ENCODE measurements at places on chromosomes 6 and 20.

DNA sequence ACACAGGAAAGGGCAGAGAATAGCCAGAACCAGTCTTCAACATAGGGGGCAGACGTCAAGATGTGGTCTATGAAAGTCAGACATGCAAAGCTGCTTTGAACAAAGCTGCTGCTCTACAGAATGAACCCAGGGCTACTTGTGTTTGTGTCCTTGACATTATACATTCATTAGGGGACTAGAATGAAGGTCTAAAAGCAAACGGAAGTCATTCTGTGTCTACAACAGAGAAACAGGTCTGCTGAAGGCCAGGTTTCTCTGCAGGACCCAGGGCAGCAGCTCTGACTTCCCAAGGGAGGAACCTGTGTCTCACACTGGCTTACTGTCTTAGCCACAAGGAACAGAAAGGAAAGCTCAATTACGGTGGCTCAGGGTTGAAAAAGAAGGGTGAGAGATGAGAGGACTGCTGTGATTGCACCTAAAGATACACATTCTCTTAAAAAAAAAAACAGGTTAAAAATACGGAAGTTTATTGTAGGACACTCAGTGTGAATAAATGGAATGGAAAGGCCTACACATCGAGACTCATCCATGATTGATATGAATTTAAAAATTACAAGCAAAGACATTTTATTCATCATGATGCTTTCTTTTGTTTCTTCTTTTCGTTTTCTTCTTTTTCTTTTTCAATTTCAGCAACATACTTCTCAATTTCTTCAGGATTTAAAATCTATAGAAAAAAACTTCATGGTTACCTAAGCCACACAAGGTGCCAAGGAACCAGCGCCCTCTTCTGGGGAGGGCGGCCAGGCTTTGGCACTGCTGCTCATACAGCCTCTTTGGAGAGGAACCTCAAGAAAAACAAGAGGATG lies 6.7 kb downstream of the PSMA7 start:
- DNase-seq, result peak; percentile 70

GRCh38 chr6:138455746-138456400 lies 43.4 kb downstream of the NHSL1 start:
- no peak for DNase-seq

DNA sequence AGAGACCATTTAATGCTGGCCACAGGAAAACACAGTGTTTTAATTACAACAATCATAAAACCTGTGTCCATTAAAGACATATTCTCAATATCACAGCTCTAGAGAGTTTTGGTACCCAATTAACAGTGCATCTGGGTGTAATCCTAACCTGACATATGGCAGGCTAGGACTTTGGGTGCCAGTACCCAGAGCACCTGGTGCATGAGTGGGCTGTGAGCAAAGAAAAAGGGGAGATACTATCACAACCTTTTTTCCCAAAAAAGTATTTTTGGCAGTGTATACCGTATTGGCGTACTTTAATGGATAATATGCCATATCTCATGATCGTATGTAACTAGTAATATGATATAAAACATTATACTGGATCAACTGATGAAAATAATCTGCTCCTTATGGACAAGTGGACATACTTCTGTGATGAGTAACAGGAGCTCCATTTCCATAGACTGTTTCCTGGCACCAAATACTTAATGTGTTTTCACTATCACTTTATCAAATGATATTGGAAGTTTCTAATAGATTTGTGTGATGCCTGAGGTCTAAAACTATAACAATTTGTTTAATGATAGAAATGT lies 91.7 kb downstream of the COL19A1 start:
- DNase-seq, result no peak

DNA sequence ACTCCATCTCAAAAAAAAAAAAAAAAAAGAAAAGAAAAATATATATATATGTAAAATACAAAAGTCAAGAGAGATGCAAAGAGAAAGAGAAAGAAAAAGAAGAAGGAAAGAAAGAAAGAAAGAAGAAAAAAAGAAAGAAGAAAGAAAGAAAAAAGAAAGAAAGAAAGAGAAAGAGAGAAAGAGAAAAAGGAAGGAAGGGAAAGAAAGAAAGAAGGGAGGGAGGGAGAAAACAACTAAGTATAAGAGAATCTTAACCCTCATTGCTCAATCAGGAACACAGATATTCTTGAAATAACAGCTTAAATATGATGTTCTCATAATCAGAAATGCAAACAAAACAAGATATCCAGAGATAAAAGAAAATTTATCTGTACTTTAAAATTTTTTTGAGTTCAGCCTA lies 54.4 kb upstream of the MARCKS start:
- no peak for DNase-seq

- peak; percentile 38 for DNase-seq
Observed at GRCh38 chr6:290111-290922, 2.0 kb upstream of the DUSP22 start.

DNA sequence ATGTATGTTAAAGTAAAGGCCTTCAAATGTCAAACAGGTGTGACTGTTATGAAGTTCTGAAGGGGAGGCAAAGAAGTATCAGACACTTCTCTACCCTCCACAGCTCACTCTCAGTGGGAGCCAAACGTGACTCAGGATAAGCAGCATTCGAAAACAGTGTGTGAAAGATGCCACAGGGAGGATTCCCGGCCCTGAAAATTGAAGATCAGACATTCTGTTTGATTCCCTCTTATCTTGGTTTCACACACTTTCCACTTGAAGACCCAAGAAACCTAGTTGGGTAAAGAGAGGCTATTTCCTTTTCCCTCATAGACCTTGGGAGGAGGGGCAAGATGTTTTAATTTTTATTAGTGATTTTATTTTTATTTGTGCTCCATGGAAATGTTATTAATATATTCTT lies 164.2 kb upstream of the SUPT3H start:
- DNase-seq, result no peak

DNA sequence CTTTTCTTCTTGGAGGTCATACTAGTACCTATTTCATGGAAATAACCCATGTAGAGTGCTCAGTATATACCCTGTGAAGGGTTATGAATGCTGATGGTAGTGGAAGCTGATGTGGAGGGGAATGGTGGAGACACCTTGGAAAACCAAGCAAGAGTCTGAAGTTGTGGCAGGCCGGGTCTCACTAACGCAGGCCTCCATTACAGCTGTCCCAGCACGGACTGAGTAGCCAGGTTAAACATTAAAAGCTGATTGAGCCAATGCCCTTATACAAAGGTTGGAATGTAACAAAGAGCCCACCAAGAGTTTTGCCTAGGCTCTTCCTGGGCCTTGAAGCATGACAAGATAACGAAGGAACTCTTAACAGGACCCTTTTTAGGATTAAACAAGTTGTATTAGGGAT lies 2.1 kb upstream of the PCMTD2 start:
- DNase-seq, result no peak
